Fibroblast of gingiva (primary cell): ENCODE measurements at places on chromosomes 16 and 17.

DNA sequence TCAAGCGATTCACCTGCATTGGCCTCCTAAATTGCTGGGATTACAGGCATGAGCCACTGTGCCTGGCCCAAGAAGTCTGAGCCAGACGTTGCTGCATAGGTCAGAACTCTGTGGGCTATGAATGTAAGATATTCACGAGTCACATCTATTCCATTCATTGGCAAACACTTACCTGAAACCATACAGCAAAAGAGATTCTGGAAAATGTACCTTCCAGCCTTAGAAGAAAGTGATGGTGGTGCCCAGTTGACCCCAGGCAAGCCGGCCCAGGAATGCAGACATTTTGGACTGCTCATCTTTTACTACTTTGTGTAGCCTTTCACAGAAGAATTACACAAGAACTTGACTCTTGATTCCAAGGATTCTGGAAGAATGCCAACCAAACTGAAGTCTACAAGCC, 135.6 kb upstream of the N4BP1 start:
- no peak for DNase-seq

DNA sequence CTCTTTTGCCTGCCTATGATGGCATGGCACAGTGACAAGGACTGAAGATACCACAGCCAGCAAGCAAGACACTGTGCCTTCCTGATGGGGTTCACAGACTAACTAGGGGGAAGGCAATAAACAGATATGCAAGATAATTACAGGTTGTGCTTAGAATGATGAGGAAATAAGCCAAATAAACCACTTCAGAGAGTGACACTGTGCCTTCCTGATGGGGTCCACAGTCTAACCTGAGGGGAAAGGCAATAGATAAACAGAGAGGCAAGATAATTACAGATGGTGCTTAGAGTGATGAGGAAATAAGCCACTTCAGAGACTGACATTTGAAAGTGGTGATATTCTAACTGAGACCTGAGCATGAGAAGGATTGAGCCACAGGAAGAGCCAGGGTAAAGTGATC, 84.2 kb downstream of the HS3ST2 start:
- DNase-seq = no peak

DNA sequence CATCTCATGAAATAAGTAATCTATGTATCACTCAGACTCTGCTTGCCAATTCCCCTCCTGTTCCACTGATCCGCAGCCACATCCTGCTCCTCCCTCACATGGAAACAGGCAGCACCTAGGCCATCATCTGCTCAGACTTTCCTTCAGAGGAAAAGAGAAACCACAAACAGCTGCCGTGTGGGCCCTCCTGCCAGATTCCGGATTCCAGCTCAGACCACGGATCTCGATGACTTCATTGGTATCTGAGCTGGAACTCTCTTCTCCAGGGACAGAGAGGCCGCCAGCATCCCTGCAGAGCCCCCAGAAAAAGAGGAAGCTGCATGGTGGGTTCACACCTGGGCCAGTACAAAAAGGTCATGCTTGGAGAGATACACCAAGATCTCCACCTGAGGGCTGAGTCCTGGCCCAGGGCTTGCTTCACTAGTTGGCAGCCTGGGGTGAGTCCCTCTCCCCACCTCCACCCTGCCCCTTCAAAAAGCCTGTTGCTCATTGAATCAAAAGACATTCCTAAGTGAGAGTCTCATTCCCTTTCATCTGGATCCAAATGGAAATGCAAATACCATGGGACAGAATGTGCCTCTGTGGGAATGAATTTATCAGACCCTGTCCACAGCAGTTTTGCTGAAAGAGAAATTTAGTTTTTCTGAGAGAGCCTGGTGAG, 47.2 kb downstream of the HOXB1 start:
- peak; percentile 70 for DNase-seq

DNA sequence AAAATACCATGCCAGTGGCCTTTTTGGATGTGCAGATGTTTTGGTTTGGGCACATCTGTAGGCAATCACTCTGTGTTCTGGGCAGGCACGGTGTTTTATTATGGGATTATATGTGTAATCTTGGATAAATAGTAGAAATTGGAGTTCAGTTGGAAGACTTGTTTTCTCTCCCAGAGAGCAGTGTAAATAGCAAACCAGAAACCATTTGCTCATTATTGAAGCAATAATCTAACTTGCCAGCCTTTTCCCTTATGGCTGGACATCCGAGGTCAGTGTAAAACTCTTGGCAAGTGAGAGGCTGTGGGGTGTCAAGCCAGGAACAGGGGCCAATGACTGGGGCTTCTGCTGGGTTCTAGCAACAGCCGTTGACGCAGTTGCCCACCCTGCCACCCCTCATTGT, 69.9 kb downstream of the IRX3 start:
- DNase-seq = no peak

DNA sequence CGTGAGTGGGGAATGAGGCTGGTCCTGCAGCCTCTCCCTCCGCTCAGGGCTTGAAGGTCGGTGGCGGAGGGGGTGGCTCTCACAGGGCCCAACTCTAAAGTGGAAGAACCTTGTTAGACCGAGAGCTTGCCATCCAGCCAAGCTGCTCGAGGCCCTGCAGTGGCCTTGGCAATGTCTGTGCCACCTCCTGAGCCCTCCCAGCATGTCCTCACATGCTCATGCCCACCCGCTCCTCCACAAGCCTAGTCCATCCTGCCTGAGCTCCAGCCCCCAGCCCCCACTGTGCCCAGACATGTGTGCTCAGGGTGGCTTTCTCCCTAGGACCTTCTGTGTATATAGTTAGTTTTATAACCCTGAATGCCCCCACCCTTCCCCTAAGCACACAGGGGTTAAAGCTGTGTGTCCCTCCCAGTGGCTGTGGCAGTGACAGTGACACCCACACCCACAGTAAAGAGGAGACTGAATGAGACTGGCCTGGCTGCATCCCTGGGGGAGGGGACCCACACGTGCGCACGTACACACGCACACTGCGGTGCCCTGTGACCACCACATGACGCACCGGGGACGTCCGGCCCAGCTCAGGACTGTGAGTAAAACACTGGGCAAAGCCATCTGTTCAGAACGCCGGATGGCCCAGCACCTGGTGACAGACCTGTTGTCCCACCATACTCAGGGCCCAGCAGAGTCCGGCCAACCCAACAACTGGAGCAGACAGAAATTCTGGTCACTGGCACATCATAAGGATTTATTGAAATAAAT, 15.6 kb downstream of the PDK2 start:
- DNase-seq = no peak

DNA sequence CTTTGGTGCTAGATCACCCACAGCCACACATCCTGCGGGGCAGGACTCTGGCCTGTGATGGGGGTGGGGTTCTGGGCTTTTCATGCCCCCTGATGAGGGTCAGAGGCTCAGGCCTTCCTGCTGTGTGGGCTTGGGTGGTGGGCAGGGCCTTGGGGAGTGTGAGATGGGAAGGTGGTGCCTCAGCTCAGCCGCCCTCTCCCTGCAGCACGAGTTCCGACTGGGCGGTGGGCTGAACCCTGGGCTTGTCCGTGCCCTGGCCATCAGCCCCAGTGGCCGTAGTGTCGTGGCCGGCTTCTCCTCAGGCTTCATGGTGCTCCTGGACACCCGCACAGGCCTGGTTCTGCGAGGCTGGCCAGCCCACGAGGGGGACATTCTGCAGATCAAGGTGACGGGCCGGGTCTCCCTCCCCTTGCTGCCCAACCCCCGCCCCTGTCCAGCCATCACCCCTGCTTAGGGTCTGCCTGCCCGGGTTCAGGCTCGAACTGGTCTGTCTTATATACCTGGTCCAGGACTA, 6.8 kb upstream of the SERPINF2 start:
- no peak for DNase-seq

DNA sequence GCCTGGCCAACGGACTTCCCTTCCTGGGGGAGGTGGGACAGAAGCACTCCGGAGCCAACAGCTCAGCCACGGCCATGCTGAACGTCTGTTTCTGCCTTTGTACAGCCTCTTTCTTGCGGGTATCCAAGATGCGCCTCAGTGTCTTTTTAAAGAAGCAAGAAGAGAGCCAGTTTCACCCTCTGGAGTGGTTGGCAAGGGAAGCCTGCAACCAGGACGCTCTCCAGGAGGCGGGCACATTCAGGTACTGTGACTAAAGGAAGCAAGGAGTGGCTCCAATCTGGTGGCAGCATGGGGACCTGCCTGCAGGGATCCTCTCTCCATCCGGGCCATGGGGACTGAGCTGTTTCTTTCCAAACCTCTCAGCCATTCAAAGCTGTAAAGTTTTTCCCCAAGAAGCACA, 60.6 kb upstream of the ENDOV start:
- DNase-seq = no peak

- DNase-seq = no peak
These were observed 10.3 kb upstream of the SLC52A1 start for GRCh38 chr17:5045496-5045895.

GRCh38 chr16:83374979-83375378, 432.8 kb upstream of the HSBP1 start:
- no peak for DNase-seq

DNA sequence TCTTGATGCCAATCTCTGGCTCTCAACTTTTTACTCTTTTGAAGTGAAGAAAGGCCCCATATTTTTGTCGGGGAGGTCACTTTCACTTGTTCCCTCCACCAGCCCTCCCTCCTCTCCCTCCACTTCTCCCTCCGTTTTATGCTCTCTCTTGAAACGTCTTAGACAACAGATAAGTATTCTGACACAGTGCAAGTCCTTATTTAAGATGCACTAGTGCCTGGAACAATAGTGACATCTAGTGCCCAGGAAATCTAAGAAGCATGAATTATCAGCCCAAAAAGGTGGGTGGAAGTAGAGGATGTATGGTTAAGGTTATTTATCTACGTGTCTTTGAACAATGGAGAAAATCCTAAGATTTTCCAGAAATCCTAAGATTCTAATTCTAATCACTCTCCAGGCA, 17.9 kb downstream of the PSME3IP1 start:
- DNase-seq = peak; percentile 70

DNA sequence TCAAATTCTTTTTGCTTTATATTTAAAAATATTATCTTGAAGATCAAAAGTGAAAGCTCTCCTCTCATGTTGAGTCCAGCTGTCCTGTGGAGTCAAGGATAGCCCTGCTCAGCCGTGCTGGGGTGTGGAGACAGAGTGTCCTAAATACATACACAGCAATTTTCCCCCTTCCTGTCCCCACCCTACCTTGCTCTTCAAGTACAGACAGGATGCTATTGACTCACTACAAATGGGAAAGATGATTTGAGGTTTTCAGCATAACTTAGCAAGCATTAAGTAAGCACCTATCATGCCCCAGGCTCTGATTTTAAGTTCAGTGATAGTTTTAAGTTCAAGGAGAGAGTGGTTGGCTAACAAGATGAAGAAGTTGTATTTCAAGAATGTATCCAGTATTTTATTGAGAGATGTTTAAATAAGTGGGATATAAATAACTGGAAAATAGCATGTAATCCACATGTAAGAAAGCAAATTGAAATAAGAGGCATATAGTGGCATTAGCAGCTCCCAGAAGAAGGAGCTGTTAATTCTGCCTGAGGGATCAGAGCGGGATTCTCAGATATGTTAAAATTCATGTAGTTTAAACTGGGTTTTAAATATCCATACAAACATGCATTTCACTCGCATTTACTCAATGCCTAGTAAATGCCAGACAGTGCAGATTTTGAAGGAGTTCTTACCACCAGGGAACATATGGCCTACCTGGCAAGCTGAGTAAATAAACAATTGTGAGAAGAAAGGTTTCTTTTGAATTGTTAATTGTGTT, 183.5 kb upstream of the ANKFN1 start:
- no peak for DNase-seq

DNA sequence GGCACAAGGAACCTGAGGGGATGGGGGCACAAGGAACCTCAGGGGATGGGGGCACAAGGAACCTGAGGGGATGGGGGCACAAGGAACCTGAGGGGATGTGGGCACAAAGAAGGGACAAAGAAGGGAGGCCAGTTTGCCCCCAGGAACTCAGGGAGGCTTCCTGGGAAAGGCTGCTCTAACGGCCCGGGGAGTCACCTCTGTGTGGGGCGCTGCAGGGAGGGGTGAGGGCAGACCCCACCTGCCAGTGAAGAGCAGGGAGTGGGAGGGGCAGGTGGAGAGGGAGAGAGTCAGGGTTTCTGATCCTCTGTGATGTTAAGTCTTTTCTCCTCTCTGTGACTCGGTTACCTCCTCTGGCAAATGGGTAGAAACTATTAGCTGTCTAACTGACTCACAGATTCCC, 57.7 kb downstream of the TIMM22 start:
- DNase-seq = no peak

DNA sequence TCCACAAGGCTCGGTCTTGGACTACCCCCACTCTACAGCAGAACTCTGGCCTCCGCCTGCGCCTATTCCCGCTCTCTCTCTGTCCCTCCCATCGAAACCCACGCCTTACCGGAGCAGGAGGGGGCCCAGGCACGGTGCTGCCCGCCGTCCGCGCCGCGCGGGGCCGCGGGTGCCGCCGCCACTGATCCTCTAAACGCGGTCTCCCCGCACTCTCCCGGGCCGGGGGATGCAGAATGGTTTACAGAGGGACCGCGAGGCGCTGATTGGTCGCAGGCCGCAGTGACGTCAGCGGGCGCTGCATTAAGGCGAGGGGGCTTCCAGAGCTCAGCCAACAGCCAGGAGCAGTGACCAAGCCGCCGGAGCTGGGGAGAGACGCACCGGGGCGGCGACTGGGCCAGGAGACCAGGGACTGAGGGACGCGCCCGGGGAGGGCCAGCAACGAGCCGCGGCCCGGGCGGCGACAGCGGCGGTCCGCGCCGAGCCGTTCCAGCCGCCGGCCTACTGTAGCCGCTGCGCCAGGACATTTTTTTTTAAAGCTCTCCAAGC, 747 bp upstream of the LHX1 start:
- DNase-seq = no peak

DNA sequence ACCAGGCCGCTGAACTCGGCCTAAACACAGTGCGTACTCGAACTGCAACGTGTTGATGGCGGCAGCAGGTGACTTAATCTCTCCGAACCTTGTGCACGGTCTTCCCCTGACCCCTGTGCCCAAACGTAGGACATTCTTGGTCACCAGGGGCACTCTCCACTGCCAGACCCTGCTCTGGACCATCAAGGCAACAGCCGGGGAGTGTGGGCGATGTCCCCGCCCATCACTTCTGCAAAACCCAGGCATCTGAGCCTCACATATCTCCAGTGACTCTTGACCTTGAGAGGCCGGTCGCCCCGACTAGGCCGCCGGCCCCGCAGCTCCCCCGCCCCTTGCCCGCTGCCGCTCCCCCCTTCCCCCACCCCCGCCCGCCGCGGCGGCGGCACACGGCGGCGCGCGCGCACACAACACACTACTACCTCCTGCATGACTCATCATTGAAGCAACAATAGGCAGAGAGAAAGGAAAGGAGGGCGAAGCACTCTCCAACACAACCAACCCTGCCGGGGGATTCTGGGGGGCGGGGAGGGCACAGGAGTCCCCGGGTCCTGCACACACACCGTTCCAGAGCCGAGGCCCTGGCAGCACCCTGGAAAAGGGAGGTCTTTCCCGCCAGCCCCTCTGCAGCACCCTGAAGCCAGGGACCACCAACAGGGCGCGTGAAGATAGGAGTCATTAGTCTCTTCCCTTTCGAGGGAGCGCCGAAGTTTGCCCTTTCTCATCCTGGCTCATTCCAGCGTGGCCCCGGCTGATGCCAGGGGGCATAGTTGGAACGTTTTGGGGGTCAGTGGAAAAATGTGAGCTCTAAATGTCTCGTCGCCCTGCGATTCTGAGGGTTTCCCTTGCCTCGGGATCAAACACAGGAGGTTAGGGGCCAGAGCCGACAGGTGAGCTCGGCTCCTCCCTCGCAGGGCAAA, 1.9 kb downstream of the MNT start:
- DNase-seq = peak; percentile 64
